NCI-H1694 (cell line): ENCODE measurements at places on chromosomes 2 and 18.

- DNase-seq: no peak
These were observed 101.5 kb downstream of the LDLRAD4 start for GRCh38 chr18:13320096-13320495.

- no peak for DNase-seq
These were observed 10.2 kb upstream of the TMEM247 start for GRCh38 chr2:46469116-46469515.

DNA sequence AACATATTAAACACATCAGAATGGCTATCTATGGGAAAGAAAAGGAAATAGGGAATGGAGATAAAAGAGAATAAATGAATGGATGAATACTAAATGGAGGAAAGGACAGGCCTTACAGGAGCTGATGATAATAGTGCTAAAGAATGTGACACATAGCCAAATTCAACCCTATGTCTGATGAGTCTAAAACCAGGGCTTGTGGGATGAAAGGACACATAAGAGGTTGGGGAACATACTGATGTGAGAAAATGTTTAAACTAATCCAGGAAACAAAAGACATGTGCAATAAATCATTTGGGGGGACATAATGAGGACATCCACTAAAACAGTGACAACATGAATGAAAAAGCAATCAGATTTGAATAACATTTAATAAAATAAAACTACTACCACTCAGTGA, 120.0 kb downstream of the DYM start:
- no peak for DNase-seq

- DNase-seq: no peak
These were observed 79.6 kb upstream of the REV1 start for GRCh38 chr2:99569386-99569785.

- DNase-seq: no peak
These were observed 197.3 kb upstream of the STK17B start for GRCh38 chr2:196368546-196369225.

DNA sequence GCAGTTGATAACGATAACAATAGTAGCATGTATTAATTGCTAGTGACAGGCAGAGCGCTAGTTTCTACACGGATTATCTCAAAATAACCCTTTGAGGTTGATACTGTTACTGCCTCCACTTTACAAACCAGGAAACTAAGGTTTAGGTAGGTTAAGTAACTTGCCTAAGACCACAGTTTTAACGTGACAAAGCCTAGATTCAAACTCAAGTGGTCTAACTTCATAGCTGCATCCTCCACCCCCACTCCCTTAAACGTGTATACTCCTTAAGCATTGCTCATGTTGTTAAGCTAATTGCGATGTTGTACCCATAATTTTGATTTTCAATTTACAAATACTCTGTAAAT, 1.2 kb downstream of the ME2 start:
- DNase-seq: no peak

- no peak for DNase-seq
These were observed 18.4 kb upstream of the ST8SIA3 start for GRCh38 chr18:57333940-57334339.

DNA sequence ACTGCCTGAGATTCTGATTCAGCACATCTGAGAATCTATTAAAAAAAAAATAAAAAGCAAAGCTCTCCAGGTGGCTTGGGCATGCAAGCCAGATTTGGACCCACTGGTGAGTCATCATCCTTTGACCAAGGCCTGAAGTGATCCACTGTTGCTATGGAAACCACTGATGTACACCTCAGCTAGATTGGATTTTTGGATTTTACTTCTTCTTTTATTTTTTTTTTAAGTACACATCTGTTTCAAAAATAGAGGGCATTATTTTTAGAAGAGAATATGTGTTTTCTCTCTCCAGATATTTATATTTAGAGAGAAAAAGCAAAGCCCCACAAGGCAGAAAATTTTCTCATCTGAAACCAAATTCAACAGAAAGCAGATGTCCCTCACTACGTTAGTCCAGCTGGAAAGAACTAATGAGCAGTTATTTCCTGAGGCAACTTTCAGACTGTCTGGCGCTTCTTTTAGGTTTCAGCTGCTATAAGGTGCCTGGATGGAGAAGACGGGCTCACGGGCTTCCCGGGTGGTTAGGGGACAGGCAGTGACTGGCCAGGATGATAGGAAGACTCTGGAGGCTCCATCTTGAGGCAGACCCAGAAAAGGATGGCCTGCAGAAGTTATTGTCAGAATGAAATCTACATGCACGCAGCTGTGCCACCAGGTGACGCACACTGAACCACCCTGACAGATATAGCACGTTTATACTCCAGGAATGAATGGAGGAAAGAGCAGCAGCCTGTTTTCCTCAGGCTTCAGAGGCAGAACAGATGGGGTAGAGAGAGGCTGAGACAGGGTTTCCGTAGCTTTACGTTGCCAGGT, 50.5 kb downstream of the MRPL35 start:
- peak; percentile 96 for DNase-seq

DNA sequence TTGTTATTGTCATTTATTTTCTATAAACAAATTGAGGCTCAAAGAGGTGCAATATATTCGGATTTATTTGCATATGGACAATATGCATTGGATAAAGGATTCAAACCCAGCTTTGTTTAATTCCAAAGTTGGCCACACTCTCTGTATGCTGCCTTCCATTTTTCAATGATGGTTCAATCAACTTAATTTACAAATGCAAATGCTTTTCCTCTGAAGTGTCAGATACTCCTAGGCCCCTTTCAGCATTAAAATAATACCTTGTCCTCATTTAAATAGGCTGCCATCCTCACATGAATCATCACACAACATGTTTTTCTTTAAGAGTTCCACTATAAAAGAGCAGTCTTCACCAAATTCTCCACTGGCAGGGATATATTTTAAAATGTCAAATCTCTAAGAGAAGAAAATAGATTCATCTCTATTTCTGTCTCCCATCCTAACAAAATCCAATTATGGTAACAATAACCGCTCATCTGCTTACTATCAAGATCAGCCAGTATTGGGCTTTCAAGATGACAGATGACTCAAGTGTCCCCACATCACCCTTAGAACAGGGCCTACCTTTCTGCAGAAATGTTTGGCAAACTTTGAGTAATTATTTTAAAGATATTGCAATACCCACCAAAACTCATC, 114.8 kb downstream of the SCG2 start:
- DNase-seq: no peak

- no peak for DNase-seq
These were observed 9.1 kb upstream of the TMEM37 start for GRCh38 chr2:119422360-119423107.

GRCh38 chr18:57195341-57195740, 48.5 kb downstream of the BOD1L2 start:
- no peak for DNase-seq

- no peak for DNase-seq
These were observed 116.2 kb downstream of the METTL8 start for GRCh38 chr2:171317492-171318125.

DNA sequence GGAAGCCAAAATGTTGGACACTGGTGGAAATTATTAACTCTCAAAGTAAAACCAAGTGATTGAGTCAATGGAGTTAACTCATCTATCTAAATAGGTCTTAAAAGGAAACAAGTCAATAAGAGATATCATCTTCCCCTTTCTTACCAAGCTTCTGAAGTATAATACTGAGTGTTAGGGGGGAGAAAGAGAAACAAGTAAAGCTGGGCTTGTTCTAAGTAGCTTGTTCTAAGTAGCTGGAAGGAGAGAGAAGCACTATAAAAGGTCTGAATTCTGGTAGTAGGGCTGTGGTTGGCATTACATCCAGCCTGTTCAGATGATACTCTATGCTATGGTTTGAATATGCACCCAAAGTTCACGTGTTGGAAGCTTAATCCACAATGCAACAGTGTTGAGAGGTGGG, 26.8 kb downstream of the YES1 start:
- no peak for DNase-seq

- DNase-seq: no peak
These were observed 124.5 kb upstream of the CDC42EP3 start for GRCh38 chr2:37795938-37796337.

- no peak for DNase-seq
These were observed 23.7 kb upstream of the SCYGR1 start for GRCh38 chr2:227411320-227411989.

DNA sequence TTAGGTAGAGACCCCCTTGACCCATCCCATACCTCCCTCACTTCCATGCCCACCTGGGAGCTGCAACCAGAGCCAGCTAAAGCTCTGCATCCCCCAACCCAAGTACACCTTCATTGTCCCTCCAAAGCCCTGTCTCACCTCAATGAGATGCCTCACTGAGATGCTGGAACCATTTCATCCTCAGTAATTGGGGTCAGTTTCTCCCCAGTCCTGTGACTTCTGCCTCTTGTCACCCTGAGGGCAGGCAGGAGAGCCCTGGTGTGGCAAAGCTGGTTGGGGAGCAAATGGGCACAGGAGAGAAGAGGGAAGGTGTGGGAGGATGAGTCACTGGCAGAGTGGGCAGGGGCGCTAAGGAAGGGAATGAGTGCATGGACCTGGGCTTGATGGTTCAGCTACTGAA, 27.9 kb upstream of the NT5DC4 start:
- no peak for DNase-seq

DNA sequence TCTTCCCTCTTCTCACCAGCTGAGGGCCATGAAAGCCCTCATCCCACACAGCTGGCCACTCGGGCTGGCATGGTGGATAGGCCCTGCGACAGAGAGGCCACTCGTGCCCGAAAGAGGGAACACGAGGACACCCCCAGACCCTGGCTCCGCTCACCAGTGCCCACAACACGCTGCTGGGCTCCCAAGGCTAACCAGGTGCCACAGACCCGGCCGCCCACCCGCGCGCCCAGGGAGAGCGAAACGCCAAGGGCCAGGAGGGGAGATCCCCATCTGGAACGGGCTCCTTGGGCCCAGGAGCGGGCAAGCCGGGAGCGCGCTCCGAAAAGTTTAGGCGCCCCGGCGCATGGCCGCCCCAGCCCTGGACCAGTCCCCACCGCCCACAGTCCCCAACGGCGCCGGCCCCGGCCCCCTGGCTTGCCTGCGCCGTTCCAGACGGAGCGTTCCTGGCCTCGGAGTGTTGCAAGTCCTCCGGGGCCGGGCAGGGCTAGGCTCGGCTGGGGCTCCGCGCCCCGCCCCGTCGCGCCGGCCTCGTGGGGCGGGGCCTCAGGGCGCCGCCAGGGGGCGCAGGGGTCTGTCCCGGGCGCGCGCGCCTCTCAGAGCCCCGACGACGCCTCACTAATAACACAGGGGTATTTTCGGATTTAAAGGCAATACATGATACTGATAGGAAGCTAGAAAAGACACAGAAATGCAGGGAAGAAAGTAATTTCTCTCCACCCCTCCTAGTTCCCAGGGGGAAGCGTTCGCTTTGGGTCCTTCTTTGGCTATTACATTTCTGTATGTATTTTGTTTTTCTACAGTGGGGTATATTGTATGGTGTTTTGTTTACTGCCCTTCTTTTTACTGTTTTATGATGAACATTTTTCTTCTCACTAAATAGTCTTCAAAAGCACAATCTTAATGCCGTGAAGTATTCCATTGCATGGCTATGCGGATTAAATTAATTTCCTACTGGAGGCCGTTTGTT, at the start of gene TMBIM1:
Gene TMBIM1, minus strand, starts transcription at position 456 of the 967 bp plus-strand sequence. CDS start 10,362 bp downstream, outside the sequence.
- DNase-seq: no peak
